ENCODE measurements at places on chromosomes 13 and 19.

GRCh38 chr13:66723576-66723975, 506.6 kb downstream of the PCDH9 start:
- DNase-seq = no peak

DNA sequence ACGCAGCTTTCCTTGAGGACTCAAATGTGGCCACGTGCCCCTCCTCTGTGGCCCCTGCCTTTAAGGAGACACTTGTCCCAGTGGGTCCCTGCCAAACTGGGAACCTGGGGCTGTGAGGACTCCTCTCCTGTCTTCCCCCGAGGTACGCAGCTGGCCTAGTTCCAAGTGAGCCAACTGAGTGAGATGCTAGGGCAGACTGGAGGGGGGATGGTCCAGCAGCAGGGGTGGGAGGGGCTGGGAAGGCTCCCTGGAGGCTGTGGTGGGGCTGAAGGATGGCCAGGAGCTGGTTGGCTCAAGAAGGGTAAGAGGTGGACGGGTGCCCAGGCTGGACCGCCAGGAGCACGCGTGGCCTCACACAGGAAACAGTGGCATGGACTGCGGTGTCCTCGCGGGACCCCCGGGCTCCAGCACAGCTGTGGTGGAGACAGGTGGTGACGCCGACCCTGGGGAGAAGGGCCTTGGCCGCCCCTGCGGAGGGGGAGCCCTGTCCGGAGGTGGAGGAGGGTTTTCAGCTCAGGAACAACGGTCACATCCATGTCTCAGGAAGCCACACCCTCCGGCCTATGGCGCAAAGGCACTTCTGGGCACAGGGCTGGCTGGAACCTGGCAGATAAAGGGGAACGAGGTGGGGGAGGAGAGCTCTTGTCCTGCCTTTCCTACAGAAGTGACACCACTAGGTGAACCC, 45.8 kb downstream of the MLLT1 start:
- no peak for DNase-seq

GRCh38 chr19:28386470-28386869, 826.5 kb downstream of the UQCRFS1 start:
- DNase-seq = no peak

DNA sequence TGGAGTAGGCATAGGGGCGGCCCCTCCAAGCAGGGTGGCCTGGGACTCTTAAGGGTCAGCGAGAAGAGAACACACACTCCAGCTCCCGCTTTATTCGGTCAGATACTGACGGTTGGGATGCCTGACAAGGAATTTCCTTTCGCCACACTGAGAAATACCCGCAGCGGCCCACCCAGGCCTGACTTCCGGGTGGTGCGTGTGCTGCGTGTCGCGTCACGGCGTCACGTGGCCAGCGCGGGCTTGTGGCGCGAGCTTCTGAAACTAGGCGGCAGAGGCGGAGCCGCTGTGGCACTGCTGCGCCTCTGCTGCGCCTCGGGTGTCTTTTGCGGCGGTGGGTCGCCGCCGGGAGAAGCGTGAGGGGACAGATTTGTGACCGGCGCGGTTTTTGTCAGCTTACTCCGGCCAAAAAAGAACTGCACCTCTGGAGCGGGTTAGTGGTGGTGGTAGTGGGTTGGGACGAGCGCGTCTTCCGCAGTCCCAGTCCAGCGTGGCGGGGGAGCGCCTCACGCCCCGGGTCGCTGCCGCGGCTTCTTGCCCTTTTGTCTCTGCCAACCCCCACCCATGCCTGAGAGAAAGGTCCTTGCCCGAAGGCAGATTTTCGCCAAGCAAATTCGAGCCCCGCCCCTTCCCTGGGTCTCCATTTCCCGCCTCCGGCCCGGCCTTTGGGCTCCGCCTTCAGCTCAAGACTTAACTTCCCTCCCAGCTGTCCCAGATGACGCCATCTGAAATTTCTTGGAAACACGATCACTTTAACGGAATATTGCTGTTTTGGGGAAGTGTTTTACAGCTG, at the start of the genes BRCA2 and ZAR1L:
Gene BRCA2, plus strand, starts transcription at position 271 of the 790 bp plus-strand sequence. CDS start 953 bp downstream, outside the sequence.
Gene ZAR1L, minus strand, starts transcription at position 126 of the 790 bp plus-strand sequence. CDS start 3,438 bp downstream, outside the sequence.
- DNase-seq = peak; percentile 81

- no peak for DNase-seq
Measured at GRCh38 chr19:40688309-40688708, 2.1 kb downstream of the NUMBL start.

DNA sequence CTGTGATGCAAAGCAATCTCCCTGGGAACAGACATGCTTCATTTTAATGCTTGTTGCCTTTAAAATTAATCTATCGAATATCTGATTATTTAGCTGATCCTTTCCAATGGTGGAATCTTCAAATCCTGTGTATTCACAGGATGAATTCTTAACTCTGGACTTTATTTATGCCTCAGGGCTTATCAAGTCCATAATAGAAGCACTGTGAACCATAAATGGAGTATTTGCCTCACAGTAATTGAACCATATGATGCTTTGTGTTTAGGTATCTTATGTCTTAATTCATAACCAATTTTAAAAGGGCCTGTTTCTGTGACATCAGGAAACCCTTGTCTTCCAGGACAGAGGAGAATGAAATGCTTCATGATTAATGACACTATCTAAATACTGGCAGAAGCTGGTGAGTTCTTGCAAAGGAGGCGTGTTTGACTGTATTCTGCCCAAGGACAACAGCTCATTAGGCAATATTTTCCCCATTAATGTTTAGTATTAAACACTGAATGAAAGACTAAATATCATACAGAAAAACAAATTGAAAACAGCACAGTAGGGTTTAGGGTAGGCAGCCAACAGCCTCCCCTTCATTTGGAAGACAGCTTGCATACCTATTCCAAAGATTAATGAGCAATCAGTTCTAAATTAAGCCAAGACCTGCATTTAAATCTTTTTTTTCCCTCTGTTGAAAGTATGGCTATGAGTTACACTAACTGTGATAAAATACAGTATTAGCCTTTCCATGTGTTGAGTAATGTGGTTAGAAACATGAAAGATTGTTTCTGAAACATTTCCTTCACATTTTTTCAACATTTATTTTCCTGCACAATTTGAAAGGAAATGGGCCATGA, 709.4 kb downstream of the PCDH9 start:
- DNase-seq = no peak

DNA sequence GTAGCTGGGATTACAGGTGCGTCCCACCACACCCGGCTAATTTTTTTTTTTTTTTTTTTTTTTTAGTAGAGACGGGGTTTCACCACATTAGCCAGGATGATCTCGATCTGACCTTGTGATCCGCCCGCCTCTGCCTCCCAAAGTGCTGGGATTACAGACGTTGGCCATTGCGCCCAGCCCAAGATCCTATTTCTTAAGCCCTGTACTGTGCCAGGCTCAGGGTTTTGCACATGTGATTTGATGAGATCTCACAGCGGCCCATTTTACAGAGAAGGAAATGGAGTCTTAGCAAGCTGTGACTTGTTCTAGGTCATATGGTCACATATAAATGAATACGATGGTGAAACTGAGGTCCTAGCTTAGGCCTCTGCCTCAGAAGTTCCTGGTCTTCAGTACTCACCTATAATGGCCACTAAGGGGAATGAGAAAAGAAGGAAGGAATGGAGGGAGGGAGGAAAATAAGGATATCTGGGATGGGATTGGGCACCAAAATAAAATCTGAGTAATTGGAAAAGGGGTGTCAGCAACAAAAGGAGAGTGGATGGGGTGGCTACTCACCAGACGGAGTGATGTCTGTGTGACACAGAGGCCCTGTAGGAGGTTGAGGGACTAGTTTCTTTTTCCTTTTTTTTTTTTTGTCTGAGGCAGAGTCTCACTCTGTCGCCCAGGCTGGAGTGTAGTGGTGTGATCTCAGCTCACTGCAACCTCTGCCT, 1.3 kb downstream of the OSCAR start:
- no peak for DNase-seq

GRCh38 chr13:86974995-86975328, 696.2 kb upstream of the SLITRK5 start:
- DNase-seq = no peak

DNA sequence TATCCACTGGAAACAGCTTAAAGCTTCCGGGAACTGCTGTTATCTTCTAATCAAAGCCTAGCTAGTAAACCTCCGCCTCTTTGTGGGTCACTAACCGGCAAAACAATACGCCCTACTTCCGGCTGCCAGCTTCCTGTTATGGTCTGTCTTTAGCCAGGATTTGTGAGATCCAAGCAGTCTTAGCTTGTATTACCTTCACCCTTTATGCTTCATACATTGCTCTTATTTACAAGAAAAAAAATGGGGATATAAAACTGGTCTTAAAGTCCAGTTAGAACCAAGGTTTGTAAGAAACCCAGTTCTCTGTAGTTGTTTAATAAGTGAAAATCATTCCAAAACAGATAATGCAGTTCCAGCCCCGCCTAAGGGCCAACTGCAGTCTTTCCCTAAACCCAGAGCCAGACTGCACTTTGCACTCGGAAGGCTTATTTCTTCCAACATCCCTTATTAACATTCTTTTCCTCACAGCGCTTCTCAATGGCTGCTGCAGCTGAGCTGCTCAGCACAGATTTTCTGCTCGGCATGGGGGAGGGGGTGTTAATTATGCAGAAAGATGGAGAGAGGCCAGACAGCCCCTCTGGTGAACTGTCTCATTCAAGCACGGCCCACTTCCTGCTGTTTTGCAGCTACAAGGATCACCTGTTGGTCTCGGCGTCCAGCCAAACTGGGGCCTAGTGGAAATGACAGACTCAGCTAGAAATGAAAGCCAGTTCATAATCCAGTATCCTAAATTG, 368.4 kb downstream of the KLF12 start:
- DNase-seq = peak; percentile 56

- DNase-seq = no peak
Measured at GRCh38 chr13:59178344-59178743, 985.4 kb downstream of the DIAPH3 start.

GRCh38 chr13:113638173-113638746, 19.7 kb downstream of the ATP4B start:
- no peak for DNase-seq

- DNase-seq = no peak
Measured at GRCh38 chr13:95571941-95572340, 19.4 kb downstream of the CLDN10 start.

- no peak for DNase-seq
Measured at GRCh38 chr13:33272531-33273124, 12.9 kb downstream of the STARD13 start.

DNA sequence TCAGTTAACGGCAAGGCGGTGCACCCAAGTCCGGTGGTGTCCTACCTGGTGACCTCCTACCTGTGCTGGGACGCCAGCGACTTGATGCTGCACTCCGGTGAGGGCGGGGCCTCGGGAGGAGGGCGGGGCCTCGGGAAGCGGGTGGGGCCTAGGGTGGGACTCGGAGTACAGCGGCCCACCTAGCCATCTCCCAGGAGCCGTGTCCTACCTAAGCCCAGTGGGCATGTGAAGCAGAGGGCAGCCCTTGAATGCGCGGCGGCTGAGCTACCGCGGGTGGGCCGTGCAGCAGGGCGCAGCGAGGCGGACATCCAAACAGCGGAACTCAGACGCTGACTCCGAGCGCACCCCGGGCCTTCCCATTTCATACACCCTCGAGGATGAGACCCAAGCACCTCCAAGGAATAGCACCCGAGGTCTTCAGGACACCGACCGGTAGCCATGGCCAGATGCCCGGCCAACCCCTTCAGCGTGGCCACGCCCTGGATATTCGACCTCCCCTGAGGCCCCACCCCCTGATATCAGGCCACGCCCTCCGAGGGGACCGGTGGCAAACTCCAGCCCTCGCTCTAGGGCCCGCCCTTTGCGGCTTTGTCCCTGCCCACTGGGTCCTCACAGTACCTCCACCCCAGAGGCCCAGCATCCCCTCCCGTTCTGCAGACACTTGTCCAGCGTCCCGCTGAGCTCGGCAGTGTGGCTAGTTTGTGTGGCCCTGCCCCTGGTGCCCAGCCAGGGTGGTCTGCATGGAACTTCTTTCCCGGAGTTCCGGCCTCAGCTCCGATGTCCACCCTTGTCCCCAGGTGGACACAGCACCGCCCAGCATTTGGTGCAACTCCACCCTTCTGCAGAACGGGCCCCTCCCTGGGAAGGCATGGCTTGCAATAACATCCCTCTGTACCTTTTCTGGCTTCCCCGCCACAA, 5.4 kb downstream of the KLK1 start:
- DNase-seq = peak; percentile 35

GRCh38 chr13:85093808-85094207, 705.4 kb downstream of the SLITRK6 start:
- DNase-seq = no peak

DNA sequence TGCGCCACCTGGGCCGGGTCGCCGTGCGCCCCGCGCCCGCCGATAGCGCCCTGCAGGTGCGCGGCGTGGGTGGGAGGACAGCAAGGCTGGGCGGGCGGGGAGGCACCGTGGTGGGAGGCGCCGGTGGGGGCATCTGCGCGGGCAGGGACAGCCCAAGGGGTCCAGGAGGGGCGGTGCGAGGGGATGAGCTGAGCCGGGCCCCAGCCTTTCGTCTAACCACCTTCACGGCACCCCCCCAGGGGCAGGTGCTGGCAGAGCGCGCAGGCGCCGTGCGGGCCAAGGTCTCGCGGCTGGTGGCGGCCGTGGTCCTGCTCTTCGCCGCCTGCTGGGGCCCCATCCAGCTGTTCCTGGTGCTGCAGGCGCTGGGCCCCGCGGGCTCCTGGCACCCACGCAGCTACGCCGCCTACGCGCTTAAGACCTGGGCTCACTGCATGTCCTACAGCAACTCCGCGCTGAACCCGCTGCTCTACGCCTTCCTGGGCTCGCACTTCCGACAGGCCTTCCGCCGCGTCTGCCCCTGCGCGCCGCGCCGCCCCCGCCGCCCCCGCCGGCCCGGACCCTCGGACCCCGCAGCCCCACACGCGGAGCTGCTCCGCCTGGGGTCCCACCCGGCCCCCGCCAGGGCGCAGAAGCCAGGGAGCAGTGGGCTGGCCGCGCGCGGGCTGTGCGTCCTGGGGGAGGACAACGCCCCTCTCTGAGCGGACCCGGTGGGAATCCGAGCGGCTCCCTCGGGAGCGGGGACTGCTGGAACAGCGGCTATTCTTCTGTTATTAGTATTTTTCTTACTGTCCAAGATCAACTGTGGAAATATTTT, 3.1 kb downstream of the KISS1R start:
- DNase-seq = no peak

- DNase-seq = no peak
Measured at GRCh38 chr13:51644654-51645053, 60.4 kb downstream of the WDFY2 start.

GRCh38 chr19:7674010-7675005, 2.6 kb upstream of the MCEMP1 start:
- no peak for DNase-seq

DNA sequence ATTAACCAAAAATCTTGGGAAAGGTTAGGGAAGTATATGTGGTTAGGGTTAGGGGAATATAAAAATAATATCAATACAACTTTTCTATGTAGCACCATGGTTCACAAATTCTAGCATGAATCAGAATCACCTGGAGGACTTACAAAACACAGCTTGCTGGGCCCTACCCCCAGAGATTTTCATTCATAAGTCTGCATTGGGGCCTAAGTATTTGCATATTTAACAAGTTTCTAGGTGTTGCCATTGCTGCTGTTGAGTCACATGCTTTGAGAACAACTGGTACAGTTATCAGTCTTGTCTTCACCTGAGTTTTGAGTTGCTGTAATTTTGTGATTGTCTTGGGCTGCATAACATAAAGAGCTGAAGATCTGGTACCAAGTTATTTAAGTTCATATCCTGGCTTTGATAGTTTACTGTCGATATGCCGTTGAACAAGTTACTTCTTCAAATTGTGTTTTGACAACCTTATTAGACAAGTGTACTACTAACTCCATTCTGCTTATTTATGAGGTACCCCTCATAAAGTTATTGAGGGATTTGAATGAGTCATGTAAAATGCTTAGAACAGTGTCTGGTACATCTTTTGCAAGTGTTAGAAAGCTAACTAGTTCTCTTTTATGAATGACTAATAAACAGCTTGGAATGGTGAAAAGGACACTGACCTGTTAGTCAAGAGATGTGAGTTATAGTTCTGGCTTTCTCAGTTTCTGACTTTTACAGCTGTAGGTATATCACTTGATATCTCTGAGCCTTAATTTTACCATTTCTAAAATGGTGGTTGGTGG, 132.9 kb downstream of the PAN3 start:
- no peak for DNase-seq

- peak; percentile 57 for DNase-seq
Measured at GRCh38 chr19:8654591-8655339, 24.3 kb downstream of the NFILZ start.

All from activated T-cell treated with anti-CD3 and anti-CD28 coated beads for 24 hours (primary cell).